ENCODE measurements at places on chromosomes 1 and 21.

DNA sequence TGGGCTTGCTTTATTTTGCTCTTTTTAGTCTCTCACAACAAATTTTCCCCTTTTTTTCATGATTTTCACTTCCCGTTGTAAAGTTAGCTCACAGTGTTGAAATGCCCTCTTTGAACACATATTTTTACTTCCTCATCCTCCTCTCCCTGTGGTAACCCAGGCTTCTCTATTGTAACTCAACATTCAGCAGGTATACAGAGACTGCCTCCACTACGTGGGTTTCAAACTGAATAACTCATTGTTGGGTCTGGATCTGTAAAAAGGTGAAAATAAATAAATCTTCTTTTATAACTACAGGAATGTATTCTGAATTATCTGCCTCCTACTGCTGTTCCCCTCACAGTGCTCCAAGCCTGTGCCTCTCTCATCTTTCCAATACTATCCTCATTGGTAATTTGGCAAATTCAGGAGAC, 166.4 kb downstream of the RUNX1 start:
- DNase-seq = no peak

GRCh38 chr1:39369565-39369964, 121.9 kb upstream of the BMP8A start:
- DNase-seq = no peak

DNA sequence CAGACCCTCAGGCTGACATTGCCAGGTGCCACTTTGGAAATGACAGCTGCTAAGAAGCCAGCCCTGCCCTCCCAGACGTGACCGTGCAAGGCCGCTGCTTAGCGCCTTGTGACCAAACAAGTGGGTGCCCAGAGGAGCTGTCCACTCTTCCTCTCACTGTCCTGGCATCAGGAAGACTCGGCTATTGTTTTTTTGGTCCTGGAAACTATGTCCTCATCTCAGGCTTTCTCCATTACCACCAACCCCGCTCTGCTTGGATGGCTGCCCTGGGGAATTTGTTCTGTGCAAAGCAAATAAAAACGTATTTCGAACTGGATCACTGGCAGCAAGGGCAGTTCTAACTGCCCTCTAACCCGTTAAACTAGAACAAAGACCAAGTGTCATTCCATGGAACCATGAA, 13.7 kb upstream of the TENT5C start:
- DNase-seq = no peak

DNA sequence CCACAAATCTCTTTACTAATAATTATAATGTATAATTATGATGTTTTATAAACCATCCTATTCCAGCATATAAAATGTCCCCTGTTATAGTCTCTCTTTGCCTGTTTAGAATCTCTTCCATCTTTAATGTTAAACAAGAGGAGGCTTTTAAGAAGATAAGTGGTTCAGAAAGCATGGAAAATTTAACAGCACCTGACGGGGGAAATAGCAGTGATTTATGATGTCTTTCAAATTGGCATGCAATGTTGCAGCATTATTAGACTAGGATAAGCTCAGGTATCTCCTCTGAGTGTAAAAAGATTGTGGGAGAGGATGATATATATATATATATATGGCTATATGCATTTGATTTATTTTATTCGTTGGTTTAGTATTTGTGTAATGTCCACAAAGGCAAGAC, 24.4 kb downstream of the GIPC2 start:
- DNase-seq = no peak

DNA sequence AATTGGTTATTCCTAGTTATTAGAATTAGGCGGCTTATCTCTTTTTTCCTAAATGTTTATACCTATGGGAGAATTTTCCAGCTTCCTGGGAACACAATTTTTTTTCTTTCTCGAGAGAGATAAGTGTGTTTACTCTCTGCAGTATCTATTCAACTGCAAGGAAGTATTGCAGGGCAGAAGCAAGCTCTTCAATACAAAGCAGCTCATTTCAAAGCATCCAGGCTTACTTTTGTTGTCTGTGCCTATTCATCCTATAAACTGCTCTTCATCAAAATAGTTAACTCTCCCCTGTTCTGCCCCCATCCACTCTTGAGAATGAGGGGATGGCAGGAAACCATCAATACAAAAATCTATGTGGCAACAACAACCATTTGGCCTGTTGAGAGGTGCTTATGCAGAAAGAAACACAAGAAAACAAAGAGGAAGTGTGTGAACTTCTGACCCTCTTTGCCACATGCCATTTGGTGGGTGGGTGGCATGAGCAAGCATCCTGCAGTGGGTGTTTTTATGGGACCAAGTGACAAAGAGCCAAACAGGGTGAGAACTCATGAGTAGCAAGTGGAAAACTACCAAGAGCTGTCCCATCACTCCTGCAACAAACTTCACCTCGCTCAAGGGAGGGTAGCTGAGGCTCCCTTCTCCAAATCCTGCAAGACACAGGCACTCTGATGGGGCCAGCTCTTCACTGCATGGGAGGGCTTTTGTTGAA, 50.6 kb upstream of the MRPS6 start:
- DNase-seq = no peak

- DNase-seq = no peak
These were observed 439.6 kb upstream of the ADAMTS5 start for GRCh38 chr21:27406300-27407009.

DNA sequence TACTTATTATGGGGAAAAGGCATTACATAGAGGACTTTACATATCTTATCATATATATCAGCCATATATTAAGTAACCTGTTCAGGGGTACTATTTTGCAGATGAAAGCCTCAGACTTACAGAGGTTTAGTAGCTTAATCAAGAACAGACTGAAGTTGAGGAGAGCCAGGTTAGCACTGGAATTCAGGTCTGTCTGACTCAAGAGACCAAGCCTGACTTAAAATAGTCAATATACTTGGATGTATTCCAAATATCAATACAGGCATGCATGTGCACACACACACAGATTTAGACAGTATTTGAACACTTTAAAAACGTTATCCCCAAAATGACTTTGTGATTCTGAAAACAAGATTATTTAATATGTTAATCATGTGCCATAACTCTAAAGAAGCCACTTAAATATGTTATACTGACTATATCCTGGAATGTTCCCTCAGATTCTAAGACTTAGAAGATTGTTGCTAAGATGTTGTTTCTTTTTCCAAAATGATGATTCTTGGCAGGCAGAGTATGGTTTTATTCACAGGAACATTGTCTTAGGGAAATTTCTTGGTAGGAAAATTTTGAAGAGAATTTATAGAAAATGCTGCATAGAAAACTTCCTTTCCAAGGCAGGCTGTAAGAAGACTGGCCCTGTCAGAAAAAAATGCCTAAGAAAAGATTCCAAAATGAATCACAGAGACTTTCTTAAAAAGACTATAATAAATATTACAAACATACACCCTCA, 61.6 kb downstream of the ADAMTS1 start:
- no peak for DNase-seq

- no peak for DNase-seq
These were observed 222.5 kb upstream of the CACYBP start for GRCh38 chr1:174777262-174777661.

DNA sequence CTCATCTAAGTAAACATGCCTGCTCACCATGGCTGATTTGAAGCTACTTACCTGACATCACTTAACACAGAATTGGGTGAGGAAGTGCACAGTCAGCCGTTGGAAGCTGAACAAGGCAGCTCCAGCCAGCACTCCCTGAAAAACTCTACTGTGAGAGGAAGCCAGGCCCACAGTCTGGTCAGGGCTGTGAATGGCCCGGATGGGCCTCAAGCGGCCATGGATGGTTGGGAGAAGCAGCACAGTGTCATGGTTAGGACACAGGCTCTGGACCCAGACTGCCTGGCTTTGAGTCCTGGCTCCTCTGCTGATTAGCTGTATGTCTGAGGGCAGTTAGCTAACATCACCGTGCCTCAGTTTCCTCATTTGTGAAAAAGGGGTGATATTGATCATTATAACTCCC, 267.8 kb downstream of the GRIK3 start:
- DNase-seq = no peak

DNA sequence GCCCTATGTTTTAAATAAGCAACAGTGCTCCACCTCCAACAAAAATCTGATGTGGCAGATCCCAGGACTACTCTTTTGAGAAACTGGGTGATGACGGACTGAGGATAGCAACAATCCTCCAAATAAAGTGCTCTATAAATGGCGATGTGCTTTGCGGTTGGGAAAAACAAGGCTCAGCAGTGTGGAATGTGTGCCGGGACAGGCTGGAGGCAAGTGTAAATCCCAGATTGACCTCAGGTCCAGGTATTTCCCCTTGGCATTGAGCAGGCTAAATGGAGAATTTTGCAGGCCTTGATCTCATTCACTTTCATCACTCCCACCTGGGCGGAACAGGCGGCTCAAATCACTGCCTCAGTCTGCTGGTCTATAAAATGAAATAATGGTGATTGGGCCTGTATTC, 35.1 kb downstream of the LRRC42 start:
- no peak for DNase-seq

- DNase-seq = no peak
These were observed 2.0 kb downstream of the MATN1 start for GRCh38 chr1:30721341-30721793.

DNA sequence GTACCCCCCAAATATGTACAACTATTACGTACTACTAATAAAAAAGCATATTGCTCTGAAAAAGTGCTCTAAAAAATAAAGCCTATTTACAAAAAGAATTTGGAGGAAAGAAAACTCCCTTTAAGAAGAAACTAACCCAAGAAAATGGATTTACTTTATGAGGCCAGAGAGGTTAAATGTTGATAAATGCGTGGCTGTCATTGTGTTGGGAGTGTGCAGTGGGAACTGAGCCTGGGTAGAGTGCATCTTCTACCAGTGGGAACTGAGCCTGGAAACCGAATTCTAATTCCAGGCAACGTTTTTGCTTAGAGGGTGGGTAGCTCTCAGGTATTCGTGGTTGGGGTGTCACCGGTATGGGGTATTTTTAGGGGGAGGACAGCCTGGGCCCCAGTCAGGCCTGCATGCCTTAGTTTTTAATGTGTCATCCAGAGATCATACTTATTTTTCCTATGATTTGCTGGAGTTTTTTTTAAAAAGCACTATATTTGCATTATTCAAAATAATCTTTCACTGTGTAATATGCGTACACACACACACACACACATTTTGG, 24.1 kb upstream of the RNF187 start:
- no peak for DNase-seq

GRCh38 chr1:111176678-111177077, 23.8 kb downstream of the DENND2D start:
- no peak for DNase-seq

DNA sequence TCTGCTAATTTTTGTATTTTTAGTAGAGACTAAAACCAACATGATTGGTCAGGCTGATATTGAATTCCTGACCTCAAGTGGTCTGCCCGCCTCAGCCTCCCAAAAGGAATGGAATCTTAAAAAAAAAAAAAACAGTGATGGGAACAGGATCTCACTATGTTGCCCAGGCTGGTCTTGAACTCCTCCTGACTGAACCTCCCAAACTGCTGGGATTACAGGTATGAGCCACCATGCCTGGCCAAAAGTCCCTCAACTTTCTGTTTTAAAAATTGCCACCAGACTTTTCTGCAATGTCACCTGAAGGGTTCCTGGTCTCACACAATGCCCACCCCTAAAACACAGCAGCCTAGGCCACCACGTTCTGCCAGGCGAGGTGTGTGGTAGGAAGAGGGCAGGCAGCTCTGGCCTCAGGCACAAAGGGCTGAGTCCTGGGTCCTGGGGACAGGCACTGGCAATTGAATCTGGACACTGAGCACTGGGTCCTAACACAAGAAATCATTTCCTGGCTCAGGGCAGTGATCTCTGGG, 21.2 kb upstream of the THRAP3 start:
- no peak for DNase-seq

- DNase-seq = no peak
These were observed 2.3 kb downstream of the OR14K1 start for GRCh38 chr1:247740721-247741120.

DNA sequence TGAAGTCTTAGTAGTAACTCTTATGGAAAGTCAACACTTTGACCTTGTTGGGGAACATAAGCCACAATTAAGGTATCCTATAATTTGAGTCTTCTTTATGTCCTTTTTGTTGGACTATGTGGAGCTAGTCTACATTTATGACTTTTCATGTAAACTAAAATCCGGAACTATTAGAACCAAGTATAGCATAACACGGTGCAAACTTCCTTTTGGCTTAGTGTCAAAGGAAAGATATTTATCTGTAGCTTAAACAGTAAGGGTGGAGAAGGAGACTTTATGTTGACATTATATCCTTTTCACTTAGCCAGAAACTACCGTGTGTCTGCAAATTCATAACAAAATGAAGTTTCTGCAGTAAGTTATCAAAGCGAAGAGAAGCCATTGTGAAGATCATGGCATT, 7.3 kb downstream of the UAP1 start:
- no peak for DNase-seq

- peak; percentile 73 for DNase-seq
These were observed 241.0 kb downstream of the KCNJ6 start for GRCh38 chr21:37675202-37675801.

DNA sequence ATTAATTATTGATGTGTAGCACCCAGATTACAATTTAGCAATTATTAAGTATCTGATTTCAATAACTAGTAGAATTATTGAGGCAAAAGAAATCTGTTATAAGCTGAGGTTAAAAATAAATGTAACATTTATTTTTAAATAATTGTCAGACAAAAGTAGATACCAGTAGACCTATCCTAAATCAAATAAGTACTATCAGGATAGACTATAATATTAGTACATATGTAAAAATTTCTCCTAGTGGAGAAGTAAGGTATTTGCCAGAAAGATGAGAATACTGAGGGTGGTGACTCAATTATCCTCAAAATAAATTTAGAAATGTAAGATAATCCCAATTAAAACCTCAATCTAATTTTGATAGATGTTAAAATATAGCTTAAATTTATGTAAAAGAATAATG, 377.8 kb upstream of the CHRM3 start:
- DNase-seq = no peak

DNA sequence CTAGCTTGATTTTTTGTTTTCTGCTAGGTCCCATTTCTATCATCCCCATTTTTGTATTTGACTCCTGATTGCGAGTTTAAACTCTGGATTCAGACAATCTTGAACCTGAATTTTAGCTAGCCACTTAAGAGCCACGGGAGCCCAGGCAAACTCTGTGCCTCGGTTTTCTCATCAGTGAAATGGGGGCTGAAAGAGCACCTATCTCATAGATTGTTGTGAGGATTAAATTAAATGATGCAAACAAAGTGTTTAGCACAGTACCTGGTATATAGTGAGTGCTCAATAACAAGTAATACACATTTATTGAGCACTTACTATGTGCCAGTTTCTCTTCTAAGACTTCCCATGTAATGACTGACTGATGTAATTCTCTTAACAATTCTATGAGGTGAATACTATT, 158.1 kb upstream of the POU3F1 start:
- no peak for DNase-seq

Measured in head of caudate nucleus (tissue), 42 donors.